M059J (cell line): ENCODE measurements at places on chromosomes 6 and 20. TPM values are rescaled to one million over a fixed set of nuclear protein-coding genes. Genes with fewer than 3 reads are reported as not detected.

Gene CRIP3
- not detected in 2 replicates for total RNA-seq

GRCh38 chr20:39588148-39588757 is 626.1 kb downstream of the DHX35 start:
- DNase-seq = peak; percentile 27

GRCh38 chr6:81889377-81890053 is 137.0 kb upstream of the TENT5A start:
- DNase-seq = no peak

Gene ECT2L
- not detected in 2 replicates for total RNA-seq

Gene PDE10A
- 0.02 and 0.07 TPM in 2 replicates for total RNA-seq

- no peak for DNase-seq
Measured at GRCh38 chr6:3217286-3217685, 10.2 kb downstream of the TUBB2B start.

DNA sequence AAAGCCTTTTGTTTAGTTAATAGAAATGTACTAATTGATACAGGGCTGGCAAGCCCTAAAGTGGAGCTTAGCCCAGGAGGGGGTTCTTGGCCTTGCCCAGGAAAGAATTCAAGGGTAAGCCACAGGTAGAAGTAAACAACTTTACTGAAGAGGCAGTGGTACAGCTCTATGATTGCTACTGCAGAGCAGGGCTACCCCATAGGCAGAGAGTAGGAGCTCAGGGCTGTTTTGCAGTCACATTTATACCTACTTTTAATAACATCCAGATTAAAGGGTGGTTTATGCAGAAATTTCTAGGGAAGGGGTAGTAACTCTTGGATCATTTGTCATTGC is 680.4 kb upstream of the GJE1 start:
- DNase-seq = no peak

DNA sequence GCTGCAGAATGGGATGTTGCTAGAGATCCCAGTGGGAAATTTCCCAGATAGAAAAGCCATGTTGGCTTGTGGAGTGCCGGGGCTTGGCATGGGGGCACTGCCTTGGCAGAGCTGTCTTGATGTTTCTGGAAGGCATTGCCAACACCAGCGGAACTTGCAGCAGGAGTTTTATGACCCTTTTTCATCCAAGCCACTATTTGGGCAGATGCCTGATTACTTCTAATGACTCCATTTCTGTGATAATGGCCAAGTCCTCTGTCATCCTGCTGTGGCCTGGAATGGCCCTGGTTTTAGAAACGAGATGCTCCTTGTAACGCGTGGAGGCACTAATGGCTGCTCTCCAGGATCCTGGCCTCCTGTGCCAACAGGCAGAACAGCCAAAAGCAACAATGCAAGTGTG is 229.0 kb downstream of the ZNF217 start:
- DNase-seq = no peak
